ENCODE measurements at places on chromosomes 5 and 9. TPM values are rescaled to one million over a fixed set of nuclear protein-coding genes. Genes with fewer than 3 reads are reported as not detected.

- no peak overlapping the region for H3K4me3 ChIP-seq
- no peaks in the 10 kb centered on the region for H3K4me1 ChIP-seq
- H3K27ac ChIP-seq, result no peak overlapping the region
- no peaks in the 10 kb centered on the region for H3K36me3 ChIP-seq
These were observed 3.4 kb upstream of the COL15A1 start for GRCh38 chr9:98940276-98940675.

The GPR150 gene
- total RNA-seq, result not detected

DNA sequence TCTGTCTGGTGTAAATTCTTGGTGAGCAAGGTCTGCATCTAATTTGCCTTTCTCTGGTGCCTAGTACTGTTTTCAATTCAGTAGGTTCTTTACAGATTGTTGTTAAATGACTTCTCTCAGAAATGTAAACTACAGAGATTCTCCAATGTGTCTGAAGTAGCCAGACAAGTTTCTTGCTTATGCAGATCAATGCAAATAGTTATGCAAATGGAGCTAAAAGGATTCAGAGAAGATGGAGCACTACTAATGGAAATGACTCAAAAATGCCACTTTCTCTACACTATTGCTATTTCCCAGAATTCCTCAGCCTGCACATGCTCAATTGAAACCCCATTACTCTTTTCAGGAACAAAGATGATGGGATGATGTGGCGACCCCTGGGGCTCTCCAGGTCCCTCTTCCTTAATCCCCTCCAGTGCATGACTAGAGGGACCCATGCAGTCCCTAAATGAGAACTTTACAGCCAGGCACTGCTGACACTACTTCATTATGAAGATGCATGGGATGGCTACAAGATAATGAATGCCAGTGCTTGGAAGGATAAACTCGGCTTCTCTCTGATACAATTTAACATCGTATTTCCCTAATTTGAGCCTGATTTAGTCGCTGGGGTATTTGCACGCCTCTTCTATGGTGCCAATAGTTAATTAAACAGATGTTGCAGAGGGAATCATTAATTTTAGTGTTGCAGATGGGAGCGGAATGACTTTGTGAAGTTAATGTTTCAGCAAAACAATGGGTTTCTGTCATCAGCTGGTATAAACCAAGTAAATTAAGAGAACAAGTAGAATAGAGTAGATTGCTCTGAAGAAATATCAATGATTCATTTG lies 753.2 kb downstream of the TLR4 start:
- no peak overlapping the region for H3K4me3 ChIP-seq
- DNase-seq, result no peak
- no peaks in the 10 kb centered on the region for H3K27me3 ChIP-seq
- no peak overlapping the region for H3K27ac ChIP-seq
- no peaks in the 10 kb centered on the region for H3K4me1 ChIP-seq

DNA sequence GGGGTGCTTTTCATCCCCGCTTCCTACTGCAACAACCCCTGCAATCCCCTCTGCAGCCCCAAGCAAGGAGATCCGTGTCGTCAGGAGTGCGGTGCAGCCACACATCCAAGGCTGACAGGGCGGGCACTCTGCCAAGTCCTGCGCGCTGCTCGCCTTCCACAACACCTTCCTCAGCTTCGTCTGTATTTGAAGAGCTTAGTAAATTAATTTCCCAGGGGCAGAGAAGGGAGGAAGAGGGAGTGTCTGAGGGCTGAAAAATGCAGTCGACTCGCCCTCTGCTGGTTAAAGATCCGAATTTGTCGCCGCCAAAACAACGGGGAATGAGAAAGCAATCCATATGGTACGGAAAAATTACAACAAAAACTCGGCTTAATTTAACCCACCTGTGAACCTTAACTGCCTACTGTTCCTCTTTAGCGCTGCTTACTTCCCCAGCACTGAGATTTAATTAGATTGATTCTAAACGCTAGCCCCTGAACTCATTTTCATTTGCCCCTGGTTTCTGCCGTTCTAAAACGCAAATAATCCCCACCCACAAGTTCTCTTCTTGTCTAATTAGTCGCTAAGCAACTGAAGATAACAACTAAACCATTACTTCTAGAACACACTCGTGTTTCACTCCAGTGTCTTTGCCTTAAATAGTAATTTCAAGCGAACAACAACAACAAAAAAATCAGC lies 10.9 kb upstream of the PCDHB1 start:
- H3K36me3 ChIP-seq, result no peaks in the 10 kb centered on the region
- H3K27me3 ChIP-seq, result no peaks in the 10 kb centered on the region
- DNase-seq, result peak; percentile 87
- no peaks in the 10 kb centered on the region for H3K4me1 ChIP-seq
- peak overlapping the region; percentile 63 for H3K4me3 ChIP-seq
- H3K27ac ChIP-seq, result peak overlapping the region; percentile 89

- H3K4me1 ChIP-seq, result no peaks in the 10 kb centered on the region
- H3K27ac ChIP-seq, result no peak overlapping the region
- H3K36me3 ChIP-seq, result no peaks in the 10 kb centered on the region
- DNase-seq, result no peak
These were observed 107.0 kb upstream of the MVB12B start for GRCh38 chr9:126219648-126220063.

The SPATA31D4 gene
- not detected for total RNA-seq
